Osteoblast (primary cell): ENCODE measurements at places on chromosomes 5 and 9.
A peak's percentile ranks its signal among the peaks of the same experiment; 100 is the strongest.

- no peaks in the 10 kb centered on the region for H3K27me3 ChIP-seq
- no peak overlapping the region for H3K4me3 ChIP-seq
- DNase-seq: peak; percentile 18
- H3K4me1 ChIP-seq: peaks cover 7% of the 10 kb centered on the region
Measured at GRCh38 chr5:88761269-88761850, 121.6 kb downstream of the MEF2C start.

DNA sequence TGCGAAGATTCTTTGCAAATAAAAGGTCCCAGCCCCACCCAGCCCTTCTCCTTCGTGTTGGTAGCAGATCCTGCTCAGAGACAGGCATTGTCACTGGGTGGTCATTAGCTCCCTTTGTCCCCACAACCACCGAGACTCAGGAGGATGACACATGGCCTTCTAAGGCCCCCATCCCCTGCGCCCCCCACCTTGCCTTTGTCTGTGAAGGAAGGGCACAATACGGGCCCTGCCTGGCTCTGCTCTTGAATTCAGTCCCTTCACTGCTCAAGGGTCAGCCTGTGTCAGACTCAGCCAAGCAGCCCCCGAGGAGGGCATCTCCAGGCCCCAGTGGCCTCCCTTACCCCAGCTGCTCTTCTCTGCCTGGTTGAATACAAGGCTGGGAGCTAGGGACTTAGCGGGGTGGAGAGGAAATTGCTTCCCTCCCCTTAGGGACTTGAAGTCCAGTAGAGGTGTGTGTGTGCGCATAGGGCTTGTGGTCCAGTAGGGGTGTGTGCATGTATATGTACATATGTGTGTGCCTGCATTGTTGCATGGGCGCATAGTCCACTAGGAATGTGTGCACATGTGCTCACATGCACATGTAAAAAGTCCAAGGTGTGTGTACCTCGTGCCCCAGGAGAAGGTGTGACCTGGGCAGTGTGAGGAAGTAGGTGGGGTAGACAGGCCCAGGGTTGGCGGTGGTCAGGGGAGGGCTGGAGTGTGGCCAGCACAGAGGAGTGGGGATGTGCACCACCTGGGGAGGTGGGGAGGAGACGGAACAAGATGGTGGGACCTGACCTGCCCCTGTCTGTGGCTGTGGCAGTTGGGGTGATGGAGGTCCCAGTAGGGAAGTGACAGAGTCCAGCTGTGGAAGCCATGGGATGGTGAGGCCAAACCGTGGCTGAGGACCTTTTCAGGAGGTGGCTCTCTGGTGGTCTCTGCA, 59.1 kb downstream of the PHF2 start:
- H3K27me3 ChIP-seq: no peaks in the 10 kb centered on the region
- no peak overlapping the region for H3K27ac ChIP-seq
- no peaks in the 10 kb centered on the region for H3K4me1 ChIP-seq
- no peak for DNase-seq
- H3K4me3 ChIP-seq: no peak overlapping the region

GRCh38 chr9:124855566-124855943, 2.3 kb downstream of the WDR38 start:
- no peak for DNase-seq
- peaks cover 26% of the 10 kb centered on the region for H3K4me1 ChIP-seq
- no peak overlapping the region for H3K27ac ChIP-seq

DNA sequence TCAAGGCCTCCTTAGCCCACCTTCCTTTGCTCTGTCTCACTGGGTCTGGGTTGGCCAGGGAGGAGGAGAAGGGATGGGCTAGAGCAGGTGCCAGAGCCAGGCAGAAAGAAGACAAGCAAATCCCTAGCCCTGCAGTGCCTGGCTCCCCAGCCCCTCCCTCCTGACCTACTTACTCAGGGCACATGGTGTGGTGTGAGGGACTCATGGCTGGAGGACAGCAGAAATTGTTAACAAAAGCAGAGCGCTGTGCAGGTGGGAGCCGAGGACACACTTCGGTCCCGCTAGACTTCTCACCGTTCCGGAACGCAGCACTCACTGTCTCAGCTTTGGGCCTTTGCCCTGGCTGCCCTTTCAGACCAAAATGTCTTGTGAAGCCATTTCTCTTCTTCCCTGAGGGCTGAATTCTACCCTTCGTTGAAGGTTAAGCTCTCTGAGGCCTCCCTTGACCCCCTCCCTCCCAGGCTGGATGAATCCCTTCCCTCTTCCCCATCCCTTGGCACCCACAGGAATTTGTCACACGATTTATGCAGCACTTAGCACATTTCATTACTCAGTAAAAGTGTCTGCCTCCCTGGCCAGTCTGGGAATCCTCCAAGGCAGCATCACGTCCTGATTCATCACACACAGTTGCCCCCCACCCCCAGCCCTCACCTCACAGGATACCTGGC, 263.9 kb upstream of the TRPC7 start:
- H3K27ac ChIP-seq: no peak overlapping the region
- no peaks in the 10 kb centered on the region for H3K4me1 ChIP-seq
- no peak for DNase-seq
- H3K4me3 ChIP-seq: no peak overlapping the region
- no peaks in the 10 kb centered on the region for H3K36me3 ChIP-seq
- H3K27me3 ChIP-seq: no peaks in the 10 kb centered on the region
